ENCODE measurements at places on chromosomes 3 and 15. TPM values are rescaled to one million over a fixed set of nuclear protein-coding genes. Genes with fewer than 3 reads are reported as not detected.

DNA sequence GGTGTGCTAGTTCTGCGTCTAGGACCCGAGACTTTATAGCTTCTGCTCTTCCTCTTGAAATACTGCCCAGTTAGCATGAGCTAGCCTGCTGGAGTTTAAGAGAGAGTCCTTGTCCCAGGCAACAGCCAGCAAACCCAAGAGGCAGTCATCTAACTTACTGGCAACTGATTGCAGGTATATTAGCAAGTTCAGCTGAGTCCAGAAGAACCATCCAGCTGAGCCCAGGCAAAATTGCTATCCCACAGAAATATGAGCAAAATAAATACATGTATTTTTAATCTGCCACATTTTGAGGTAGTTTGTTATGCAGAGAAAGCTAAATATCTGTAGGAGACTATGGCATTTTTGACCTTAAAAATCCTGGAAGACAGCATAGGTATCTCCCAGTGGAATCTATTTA lies 174.4 kb upstream of the CMC1 start:
- no peak overlapping the region for H3K4me3 ChIP-seq
- H3K27ac ChIP-seq = no peak overlapping the region
- no peaks in the 10 kb centered on the region for H3K27me3 ChIP-seq
- H3K4me1 ChIP-seq = no peaks in the 10 kb centered on the region
- no peak for DNase-seq

GRCh38 chr15:94212291-94212690 lies 19.1 kb upstream of the MCTP2 start:
- H3K4me3 ChIP-seq = no peak overlapping the region
- DNase-seq = no peak
- peaks cover 21% of the 10 kb centered on the region for H3K4me1 ChIP-seq
- peaks cover 38% of the 10 kb centered on the region for H3K36me3 ChIP-seq

GRCh38 chr3:177894081-177894728 lies 642.0 kb upstream of the KCNMB2 start:
- no peak for DNase-seq
- no peaks in the 10 kb centered on the region for H3K4me1 ChIP-seq
- no peak overlapping the region for H3K27ac ChIP-seq
- H3K4me3 ChIP-seq = no peak overlapping the region

The GOLGA8N gene
- total RNA-seq = 22.9 TPM

DNA sequence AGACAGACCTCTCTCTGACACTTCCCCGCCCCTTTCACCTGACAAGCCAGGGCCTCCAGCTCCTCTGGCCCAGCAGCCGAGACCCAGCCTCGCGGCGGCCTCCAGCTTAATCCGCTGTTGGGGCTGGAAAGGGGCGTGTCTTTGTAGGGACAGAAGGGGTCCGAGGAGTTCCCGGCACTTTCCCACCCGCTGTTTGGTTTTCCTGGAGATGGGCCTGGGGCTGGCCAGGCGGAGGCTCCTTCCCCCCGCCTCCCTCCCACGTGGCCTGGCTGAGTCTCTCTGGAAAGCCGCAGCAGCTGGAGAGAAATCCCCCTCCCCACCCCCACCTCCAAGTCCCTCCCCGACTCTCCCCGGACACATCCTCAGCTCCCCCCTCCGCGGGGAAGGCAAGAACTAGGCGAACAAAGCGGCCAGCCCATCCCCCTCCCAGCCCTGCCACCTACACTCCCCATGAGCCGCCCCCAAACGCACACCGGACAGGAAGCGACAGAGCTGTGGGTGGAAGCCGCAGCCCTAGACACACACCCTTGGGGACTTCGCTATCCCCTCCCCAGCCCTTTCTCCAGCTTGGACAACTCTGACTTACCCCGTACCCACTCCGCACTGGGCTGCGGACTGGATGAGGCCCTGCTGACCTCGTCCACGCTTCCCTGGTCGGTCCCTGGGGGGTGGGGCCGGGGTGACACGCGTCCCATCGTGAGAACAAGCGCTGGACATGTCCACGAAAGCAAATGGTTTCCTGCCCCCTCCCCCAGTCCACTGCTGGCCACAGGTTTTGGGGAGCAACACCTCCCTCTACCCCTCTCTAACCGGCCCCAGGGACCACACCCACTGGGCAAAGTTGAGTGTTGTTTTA lies 1.2 kb downstream of the IGDCC4 start:
- H3K36me3 ChIP-seq = no peaks in the 10 kb centered on the region
- H3K4me3 ChIP-seq = peak overlapping the region; percentile 65
- peak; percentile 52 for DNase-seq

DNA sequence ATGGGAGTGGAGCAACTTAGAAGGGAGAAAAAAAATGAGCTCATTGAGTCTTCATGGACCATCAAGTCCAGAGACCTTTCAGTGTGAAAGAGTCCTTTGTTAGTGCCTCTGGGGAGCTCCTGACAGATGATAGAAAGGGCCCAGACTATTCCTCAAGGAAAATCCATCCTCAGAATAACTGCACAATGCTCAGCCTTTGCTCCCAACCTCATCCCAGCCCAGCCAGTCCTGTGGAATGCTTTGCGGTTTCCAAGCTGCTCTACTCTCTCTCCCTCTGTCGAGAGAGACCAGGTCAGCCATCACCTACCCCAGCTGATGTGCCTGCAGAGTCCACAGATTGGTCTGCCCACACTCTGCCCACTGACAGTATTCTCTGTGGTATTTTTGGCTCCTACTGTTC lies 406.2 kb downstream of the MFSD1 start:
- H3K27me3 ChIP-seq = no peaks in the 10 kb centered on the region
- no peak for DNase-seq
- H3K4me3 ChIP-seq = no peak overlapping the region
- no peaks in the 10 kb centered on the region for H3K36me3 ChIP-seq
- H3K4me1 ChIP-seq = no peaks in the 10 kb centered on the region

- no peak overlapping the region for H3K27ac ChIP-seq
- no peak overlapping the region for H3K4me3 ChIP-seq
- peaks cover 21% of the 10 kb centered on the region for H3K27me3 ChIP-seq
- H3K4me1 ChIP-seq = no peaks in the 10 kb centered on the region
- DNase-seq = no peak
These were observed 168.1 kb upstream of the PFN2 start for GRCh38 chr3:150138824-150139223.

- H3K27me3 ChIP-seq = peaks cover 3% of the 10 kb centered on the region
- no peaks in the 10 kb centered on the region for H3K4me1 ChIP-seq
- H3K4me3 ChIP-seq = no peak overlapping the region
- H3K27ac ChIP-seq = no peak overlapping the region
- DNase-seq = no peak
These were observed 102.0 kb upstream of the GADL1 start for GRCh38 chr3:30996467-30996866.

DNA sequence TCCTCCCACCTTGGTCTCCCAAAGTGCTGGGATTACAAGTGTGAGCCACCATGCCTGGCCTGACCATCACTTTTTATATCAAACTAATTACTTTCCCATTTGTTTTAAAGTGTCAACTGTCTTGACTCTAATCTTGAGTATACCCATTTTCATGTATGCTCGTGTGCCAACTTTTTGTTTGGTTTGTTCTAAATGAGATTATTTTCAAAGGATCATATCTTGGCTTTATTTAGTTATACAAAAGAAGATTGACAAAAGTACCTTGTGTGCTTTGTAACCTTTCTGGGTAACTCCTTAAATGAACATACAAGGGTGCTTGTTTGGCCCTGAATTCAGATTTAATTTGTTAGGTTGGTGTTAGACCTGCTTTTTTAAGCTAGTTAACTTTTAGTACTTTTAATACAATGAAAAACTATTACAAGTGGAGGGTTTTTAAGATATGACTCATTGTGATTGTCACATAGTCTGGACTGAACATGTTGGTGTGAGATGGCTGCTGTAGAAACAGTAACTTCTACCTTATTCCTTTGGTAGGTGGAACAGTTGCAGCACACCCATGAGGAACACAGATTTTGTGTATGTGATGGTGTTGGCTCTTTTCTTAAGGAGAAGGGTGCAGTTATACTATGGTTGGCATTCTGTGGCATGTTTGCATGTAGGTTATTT lies 10.7 kb downstream of the KIF23 start:
- DNase-seq = no peak
- no peaks in the 10 kb centered on the region for H3K27me3 ChIP-seq
- no peak overlapping the region for H3K4me3 ChIP-seq
- peaks cover 61% of the 10 kb centered on the region for H3K36me3 ChIP-seq
- H3K4me1 ChIP-seq = peaks cover 1% of the 10 kb centered on the region

- peaks cover 27% of the 10 kb centered on the region for H3K27me3 ChIP-seq
- no peaks in the 10 kb centered on the region for H3K36me3 ChIP-seq
- H3K4me3 ChIP-seq = no peak overlapping the region
- no peak overlapping the region for H3K27ac ChIP-seq
These were observed 246.9 kb upstream of the TLE3 start for GRCh38 chr15:70344666-70345065.

The CMTM8 gene
- total RNA-seq = 4.4 TPM

DNA sequence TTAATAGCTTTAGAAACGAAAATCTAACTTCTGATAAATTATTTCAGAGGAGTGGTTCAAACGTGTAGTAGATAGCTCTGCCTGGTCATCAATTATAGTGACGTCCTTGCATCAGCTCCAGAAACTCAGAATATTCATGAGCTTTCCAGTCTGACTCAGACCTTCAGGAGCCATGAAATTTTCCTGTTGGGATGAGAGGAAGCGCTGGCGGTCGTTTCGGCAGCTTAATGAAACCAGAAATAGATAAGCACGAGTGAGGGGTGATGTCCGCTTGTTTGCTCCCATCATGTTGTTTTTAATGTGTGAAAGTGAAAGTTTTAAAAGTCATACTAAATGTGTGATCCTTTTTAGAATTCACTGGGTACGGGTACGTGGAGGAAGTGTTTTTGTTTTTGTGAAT lies 141.1 kb downstream of the PGPEP1L start:
- DNase-seq = no peak
- H3K4me1 ChIP-seq = peaks cover 8% of the 10 kb centered on the region
- peak overlapping the region; percentile 72 for H3K4me3 ChIP-seq
- H3K36me3 ChIP-seq = no peaks in the 10 kb centered on the region
- peak overlapping the region; percentile 84 for H3K27ac ChIP-seq
- peaks cover 3% of the 10 kb centered on the region for H3K27me3 ChIP-seq

The CPB1 gene
- not detected for total RNA-seq

The SPTSSB gene
- total RNA-seq = not detected

The PLSCR2 gene
- total RNA-seq = not detected

DNA sequence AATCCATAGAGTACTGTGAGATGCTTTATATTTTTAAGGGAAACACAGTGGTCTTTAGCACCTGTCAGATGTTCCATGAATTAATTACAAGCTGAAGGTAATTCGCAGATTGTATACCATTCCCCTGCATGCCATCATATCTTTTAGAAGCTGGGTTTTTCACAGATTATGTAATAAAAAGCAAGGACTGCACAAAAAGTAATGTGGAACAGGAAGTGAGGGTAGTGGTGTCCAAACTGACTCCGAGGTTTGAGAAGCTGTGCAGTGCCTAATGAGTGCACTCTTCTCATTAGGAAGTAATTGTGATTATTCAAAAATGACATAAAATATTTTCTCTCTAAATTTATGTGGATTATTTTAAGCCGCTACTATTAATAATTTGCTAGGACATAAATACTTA lies 123.2 kb downstream of the GOLIM4 start:
- no peak for DNase-seq
- H3K4me1 ChIP-seq = no peaks in the 10 kb centered on the region
- no peak overlapping the region for H3K27ac ChIP-seq
- H3K27me3 ChIP-seq = peaks cover 3% of the 10 kb centered on the region
- no peak overlapping the region for H3K4me3 ChIP-seq
- no peaks in the 10 kb centered on the region for H3K36me3 ChIP-seq

- peak; percentile 43 for DNase-seq
- H3K4me3 ChIP-seq = no peak overlapping the region
- H3K27me3 ChIP-seq = peaks cover 41% of the 10 kb centered on the region
- H3K27ac ChIP-seq = no peak overlapping the region
- H3K4me1 ChIP-seq = no peaks in the 10 kb centered on the region
These were observed 64.2 kb upstream of the CMSS1 start for GRCh38 chr3:99753268-99753975.

- no peaks in the 10 kb centered on the region for H3K4me1 ChIP-seq
- no peak overlapping the region for H3K4me3 ChIP-seq
- no peak overlapping the region for H3K27ac ChIP-seq
- DNase-seq = no peak
- peaks cover 40% of the 10 kb centered on the region for H3K27me3 ChIP-seq
- no peaks in the 10 kb centered on the region for H3K36me3 ChIP-seq
These were observed 43.4 kb downstream of the UMPS start for GRCh38 chr3:124773351-124774326.

The REC114 gene
- not detected for total RNA-seq

The SLC22A14 gene
- total RNA-seq = not detected

GRCh38 chr3:146577662-146578061 lies 27.5 kb downstream of the PLSCR5 start:
- peaks cover 3% of the 10 kb centered on the region for H3K4me1 ChIP-seq
- DNase-seq = no peak
- no peak overlapping the region for H3K27ac ChIP-seq
- peaks cover 17% of the 10 kb centered on the region for H3K27me3 ChIP-seq
- no peak overlapping the region for H3K4me3 ChIP-seq
- H3K36me3 ChIP-seq = peaks cover 9% of the 10 kb centered on the region

DNA sequence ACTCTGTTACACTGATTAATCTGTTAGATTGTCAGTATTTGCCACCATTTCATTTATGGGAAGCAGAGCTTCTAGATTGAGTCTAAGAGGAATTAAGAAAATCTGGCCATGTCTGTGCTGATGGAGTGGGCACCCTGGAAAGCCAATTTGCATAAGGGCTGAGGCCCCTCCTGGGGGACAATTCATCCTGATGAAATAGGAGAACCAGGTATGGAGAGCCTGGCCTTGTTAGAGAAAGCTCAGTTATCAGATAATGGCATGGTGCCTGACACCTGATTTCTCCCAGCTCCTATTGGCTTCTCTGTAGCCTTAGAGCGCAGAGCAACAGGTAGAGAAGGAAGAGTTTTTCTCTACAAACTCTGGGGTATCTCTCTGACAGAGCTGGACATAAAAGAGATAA lies 114.2 kb downstream of the EBLN2 start:
- no peak overlapping the region for H3K4me3 ChIP-seq

GRCh38 chr3:142542054-142542453 lies 36.5 kb downstream of the ATR start:
- no peaks in the 10 kb centered on the region for H3K27me3 ChIP-seq
- no peak overlapping the region for H3K27ac ChIP-seq
- no peak overlapping the region for H3K4me3 ChIP-seq
- DNase-seq = no peak
- H3K36me3 ChIP-seq = peaks cover 21% of the 10 kb centered on the region

The SNX22 gene
- total RNA-seq = 0.21 TPM

DNA sequence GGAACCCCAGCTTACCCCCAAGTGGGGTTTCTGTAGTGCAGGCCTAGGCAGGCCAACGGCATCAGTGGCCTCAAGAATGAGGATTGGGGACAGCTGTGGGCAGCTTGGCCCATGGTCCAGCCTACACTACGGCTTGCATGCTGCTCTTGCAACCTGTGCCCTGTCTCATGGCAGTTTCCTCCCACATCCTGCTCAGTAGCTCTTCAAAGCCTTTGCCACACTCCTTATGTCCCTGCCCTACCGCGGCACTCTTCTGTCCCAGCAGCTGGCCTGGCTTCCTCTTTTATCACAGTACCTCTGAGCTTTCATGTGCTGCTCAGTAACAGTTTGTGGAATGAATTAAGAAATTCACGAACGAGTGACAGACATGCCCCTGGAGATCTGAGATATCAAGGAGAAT lies 431.0 kb downstream of the EPHB1 start:
- H3K27ac ChIP-seq = no peak overlapping the region
- no peaks in the 10 kb centered on the region for H3K27me3 ChIP-seq
- no peaks in the 10 kb centered on the region for H3K36me3 ChIP-seq
- H3K4me3 ChIP-seq = no peak overlapping the region

The IL5RA gene
- total RNA-seq = not detected

GRCh38 chr3:1532935-1533606 lies 440.2 kb downstream of the CNTN6 start:
- DNase-seq = no peak
- no peak overlapping the region for H3K4me3 ChIP-seq
- H3K27me3 ChIP-seq = no peaks in the 10 kb centered on the region

The LMAN1L gene
- total RNA-seq = not detected

The STAB1 gene
- total RNA-seq = not detected

All from activated CD8-positive, alpha-beta memory T cell treated with anti-CD3 and anti-CD28 coated beads, Interleukin-2, amount 10 ng/mL, durations not matched to agents 7 days and 5 days (primary cell).